Calu3 (cell line): ENCODE measurements at places on chromosomes 6 and 20.

- no peak for DNase-seq
Measured at GRCh38 chr6:145309842-145310535, 425.3 kb downstream of the EPM2A start.

DNA sequence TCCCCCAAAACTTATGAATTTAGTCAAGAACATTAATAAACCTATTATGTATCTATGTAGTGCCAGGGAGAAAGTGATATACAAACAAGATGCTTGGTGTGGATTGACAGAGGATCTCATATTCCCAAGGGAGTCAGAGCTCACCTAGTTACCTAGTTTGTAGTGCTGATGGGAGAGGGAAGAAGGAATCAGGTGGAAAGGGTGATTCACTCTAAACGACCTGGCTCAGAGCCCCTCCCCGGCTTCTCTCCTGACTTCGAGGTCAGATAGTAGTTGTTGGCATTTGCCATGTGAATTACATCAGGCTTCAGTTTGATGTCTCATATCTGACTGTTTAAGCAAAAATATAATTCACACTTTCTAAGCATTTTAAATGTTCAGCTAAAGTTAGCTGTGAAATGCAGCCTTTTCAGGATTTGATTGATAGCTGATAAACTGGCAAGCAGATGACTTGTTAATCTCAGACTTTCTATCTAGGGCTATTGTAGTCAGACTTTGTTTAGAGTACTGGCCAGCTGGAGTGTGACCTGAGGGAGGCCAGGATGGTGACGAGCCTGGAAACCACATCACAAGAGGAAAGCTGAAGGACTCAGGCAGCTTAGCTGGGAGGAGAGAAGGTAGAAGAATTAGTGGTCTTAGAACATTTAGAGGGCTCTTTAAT, 123.7 kb downstream of the AKAP7 start:
- DNase-seq: peak; percentile 57

DNA sequence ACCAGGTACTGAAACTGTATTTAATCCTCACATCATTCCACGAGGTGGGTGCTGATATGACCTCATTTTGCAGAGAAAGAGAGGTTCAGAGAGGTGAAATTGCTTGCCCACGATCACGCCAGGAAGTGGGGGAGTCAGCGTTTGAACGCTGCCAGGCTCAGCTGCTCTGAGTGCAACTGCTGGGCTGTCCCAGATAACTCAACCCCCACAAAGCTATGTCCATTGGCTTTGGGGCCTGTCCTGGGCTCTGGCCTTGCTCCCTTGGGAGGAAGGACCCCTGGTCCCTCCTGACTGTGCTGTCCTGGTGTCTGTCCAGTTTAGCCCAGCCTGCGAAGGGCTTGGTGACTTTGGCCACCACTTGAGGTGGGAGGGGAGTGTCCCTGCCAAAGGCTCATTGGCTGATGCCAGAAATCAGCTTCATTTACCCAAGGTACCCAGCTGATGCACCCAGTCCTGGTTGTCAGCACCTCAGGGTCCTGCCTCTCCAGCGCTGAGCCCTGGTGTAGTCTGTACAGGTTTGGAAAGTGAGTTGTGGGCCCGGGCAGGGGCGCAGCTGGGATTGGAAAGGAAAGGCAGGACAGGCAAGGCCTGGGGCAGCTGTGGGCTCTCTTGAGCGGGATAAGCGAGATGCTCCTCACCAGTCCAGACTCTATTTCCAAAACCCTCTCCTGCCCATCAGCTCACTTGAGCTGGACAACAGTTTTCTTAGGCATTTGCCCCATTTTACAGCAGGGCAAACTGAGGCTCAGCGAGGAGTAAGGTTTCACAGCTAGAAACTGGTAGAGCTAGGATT, 38.5 kb downstream of the SUN5 start:
- no peak for DNase-seq

DNA sequence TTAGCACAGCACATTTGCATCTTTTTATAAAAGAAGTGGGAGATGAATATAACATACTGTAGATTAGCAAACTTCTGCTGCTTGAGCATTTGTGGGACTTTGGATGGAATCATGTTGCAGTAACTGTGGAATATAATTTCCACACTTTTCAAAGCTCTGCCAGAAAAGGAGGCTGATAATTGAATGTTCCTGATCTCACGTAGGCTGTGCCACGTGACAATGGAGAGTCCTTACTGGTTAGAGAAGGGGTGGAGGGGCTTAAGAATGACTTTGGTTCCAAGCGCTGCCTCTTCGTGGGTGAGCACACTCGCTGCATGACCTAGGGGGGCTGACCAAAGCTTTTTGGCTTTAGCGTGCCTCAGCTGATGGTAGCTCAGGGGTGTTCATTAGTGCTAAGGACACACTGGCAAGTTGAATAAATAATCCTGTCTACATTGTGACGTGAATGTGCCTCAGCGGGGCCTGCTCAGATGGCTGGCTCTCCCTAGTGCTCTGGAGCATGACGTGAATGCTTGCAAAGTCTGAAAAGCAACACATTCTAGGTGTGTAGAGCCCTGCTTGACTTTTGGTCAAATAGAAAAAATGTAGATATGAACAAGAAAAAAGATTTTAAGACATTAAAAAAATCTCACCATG, 15.0 kb downstream of the WRNIP1 start:
- no peak for DNase-seq

- DNase-seq: no peak
Measured at GRCh38 chr6:48994811-48995210, 468.2 kb downstream of the MMUT start.

DNA sequence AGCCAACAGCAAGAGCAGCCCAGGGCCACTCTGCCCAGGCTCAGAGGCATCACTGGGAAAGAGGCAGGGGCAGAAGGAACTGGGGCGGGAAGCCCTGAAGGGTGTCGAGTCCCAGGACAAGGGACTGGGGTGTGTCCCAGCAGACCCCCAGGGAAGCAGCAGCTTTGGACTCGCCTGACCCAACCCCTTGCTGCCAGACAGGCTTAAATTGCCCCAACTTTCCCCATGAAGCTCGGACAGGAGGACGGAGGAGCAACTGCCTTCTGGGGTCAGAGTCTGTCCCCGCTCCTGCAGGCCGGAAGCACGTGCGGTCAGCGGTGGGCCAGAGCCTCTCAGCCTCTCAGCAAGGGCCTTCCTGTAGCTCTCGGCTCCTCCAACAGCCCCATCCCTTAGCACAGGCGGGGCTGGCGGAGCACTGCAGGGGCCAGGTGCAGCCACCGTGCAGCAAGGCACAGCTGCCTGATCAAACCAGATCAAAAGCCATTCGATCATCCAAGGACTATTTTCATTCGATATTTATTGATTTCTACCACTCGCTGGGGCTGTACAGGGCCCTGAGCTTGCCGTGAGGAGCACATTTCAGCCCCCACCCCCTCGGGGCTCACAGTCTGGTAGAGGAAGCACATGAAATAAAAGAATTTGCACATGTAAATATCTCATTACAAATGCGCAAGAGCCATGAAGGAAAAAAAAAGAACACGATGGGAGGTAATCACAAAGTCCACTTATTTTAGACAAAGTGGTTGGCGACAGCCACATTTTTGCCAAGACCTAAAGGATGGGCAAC, 31.8 kb upstream of the STX16 start:
- no peak for DNase-seq

- no peak for DNase-seq
Measured at GRCh38 chr20:43949741-43950618, 35.3 kb downstream of the TOX2 start.
